Stimulated activated naive CD8-positive, alpha-beta T cell treated with anti-CD3 and anti-CD28 coated beads, Interleukin-15, amount 100 ng/mL, for 72 hours (primary cell): ENCODE measurements at places on chromosomes 4 and X.

- DNase-seq, result no peak
These were observed 12.8 kb upstream of the BOD1L1 start for GRCh38 chr4:13640149-13640940.

GRCh38 chr4:48193096-48193836, 59.2 kb upstream of the TXK start:
- DNase-seq, result no peak

DNA sequence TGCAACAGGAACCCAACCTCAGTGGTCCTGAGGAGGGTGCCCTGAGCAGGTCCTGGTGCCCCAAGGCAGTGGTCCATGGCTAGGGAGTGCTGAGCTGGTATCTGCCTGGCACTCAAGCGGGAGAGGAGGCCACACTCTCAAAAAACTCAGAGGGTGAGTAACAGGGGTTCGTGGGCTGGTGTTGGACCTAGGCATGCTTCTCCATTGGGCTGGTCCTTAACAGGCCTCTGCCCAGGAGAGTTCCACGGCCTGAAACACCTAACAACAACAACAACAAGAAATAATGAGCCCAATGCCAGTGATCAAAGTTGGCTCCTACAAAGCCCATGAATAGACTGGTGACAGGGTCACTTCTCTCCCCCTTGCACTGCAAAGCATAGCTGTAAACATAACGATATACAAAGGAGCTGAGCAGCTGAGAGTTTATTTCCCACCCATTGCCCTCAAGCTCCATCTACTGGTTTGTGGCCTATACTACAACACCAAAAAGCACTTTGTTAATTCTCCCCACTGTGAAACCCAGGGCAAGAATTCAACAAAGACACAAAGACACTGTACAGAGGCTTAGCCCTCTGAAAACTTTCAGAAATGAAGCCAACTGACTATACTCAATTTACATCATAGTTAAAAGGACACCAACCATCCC, 736.1 kb upstream of the ADGRL3 start:
- DNase-seq, result no peak

- no peak for DNase-seq
These were observed 43.8 kb downstream of the HPGDS start for GRCh38 chr4:94298725-94299252.

DNA sequence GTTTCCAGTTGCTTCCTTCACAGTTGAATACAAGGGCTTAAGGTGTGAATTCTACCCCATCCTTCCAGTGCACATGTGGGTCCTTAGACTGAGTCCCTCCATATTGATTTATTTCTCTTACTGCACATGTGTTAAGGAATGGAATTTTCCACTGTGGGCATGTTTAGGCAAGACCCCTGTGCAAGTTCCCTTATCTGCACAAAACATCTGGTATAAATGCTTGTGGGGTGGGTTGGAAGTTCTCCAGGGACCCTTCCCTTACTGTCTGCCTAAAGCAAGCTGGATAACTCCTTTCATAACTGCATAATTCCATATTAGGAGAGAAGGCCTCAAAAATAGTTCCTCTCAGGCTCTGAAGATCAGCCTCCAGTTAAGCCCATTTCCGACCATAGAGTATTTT, 570.9 kb downstream of the ADGRL3 start:
- no peak for DNase-seq

DNA sequence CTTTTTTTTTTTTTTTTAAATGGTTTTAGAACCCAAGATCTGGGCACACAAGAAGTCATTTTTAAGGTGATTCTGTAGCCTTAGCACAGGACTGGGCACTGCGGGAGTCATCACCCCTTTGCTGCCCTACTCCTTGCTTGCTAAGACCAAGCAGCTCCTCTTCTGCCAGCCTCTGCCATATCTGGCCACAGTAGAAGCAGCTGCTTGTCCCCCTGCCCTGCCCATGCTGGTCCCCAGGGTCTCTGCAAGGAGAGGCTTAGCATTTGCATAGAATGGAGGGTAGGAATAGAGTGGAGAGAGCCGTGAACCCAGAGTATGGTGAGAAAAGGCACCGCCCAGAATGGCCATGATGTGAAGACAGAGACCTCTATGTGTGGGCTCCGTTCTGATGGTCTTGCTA, 109.3 kb downstream of the ADRA2C start:
- DNase-seq, result no peak

DNA sequence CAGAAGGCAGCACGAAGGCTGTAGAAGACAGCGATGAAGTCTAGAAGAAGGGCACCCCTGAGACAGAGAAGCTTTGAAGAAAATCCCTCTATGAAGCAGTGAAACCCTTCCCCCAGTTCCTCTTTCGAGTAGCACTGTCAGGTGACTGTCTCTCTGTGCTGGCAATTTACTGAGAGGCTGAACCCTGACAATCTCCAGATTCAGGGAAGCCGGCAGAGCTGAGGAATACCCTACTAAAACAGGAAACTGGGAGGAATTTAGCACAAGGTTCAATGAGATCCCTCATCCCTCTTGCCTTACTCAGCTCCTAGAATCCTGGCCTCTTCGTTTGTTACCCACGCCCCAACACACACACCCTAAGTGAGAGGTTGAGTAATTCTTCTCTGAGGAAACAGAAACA, 239.7 kb upstream of the NOCT start:
- no peak for DNase-seq

- no peak for DNase-seq
These were observed 78.8 kb upstream of the GPR174 start for GRCh38 chrX:79065696-79066095.

- no peak for DNase-seq
These were observed 26.0 kb upstream of the NSUN7 start for GRCh38 chr4:40723728-40724127.

GRCh38 chrX:69552512-69552911, 48.4 kb downstream of the NALF2 start:
- no peak for DNase-seq

GRCh38 chr4:65880594-65880993, 210.3 kb upstream of the EPHA5 start:
- no peak for DNase-seq

DNA sequence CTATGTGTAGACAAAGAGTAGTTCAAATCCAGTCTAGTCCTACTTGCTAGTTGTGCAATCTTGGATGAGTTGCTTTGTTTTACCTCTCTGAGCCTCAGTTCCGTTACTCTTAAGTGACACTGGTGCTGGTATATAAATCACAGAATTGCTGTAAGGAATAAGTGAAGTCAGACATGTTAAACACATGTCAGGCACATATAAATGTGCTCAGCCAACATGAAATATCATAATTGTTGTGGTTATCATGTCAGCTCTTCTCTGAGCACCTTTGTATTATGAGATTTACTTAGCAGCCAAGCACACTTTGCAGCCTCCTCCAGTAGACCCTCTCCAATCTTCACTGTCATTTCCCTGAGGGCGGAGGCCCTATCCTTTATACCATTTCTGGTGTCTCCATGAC, 87.9 kb upstream of the PAK3 start:
- DNase-seq, result no peak

GRCh38 chr4:75180790-75181776, 248.2 kb downstream of the PARM1 start:
- no peak for DNase-seq

- DNase-seq, result no peak
These were observed 21.0 kb downstream of the MAOA start for GRCh38 chrX:43676971-43677572.

DNA sequence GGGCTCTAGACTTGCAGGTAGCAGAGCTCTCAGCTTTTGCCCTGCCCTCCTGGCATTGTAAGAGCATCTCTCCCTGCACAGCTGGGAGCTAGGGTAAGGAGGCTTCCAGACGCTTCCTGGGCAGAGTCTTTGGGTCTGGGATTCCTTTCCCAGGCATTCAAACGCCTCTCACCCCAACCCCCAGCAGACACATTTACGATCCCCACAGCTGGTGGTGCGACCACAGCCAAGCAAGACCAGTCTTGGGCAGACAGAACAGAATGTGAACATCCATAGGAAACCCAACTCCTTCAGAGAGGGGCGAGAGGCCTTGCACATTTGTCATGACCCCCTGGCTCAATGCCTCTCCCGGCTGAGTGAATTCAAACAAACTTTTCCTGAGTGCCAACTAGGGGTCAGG, 38.1 kb upstream of the CD99L2 start:
- no peak for DNase-seq

GRCh38 chrX:136896121-136896914, 15.8 kb upstream of the RBMX start:
- no peak for DNase-seq

DNA sequence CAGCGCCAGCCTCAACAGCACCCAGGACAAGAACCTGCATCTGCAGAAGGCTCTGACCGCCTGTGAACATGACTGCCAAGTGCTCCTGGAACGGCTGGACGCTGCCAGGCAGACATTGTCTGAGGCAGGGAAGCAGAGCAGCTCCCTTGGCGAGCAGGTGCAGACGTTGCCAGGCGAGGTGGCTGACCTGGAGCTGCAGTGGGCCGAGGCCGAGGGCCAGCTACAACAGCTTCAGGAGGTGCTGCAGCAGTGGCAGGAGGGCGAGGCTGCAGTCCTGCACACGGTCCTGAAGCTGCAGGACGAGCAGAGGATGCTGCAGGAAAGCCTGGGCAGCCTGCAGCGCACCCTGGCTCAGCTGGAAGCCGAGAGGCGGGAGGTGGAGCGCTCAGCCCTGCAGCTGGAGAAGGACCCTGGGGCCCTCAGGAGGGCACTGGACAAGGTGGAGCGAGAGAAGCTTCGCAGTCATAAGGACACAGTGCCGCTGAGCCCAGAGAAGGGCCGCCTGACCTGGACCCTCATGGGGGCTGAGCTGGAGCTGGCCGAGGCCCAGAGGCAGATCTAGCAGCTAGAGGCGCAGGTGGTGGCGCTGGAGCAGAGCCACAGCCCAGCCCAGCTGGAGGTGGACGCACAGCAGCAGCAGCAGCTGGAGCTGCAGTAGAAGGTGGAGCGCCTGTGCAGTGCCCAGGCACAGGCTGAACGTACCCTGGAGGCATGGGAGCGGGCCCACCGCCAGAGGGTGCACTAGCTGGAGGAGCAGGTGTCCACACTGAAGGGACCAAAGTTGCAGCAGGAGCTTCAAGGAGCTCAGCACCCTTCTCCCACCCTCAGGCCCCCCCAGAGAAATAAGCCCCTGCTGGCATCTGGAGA, 16.4 kb downstream of the SMIM10L2A start:
- DNase-seq, result no peak

GRCh38 chr4:114108869-114109268, 129.4 kb upstream of the ARSJ start:
- no peak for DNase-seq

DNA sequence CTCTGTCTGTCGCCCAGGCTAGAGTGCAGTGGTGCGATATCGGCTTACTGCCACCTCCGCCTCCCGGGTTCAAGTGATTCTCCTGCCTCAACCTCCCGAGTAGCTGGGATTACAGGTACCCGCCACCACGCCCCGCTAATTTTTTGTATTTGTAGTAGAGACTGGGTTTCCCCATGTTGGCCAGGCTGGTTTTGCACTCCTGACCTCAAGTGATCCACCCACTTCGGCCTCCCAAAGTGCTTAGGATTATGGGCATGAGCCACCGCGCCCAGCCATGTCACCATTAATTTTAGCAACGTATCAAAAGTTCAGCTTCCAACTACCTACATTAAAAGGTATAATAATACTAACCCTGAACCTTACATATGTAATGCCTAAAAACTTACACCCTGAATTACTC, 940 bp upstream of the UTP3 start:
- DNase-seq, result no peak

GRCh38 chr4:145935253-145936141, 3.1 kb downstream of the ZNF827 start:
- DNase-seq, result peak; percentile 15

- DNase-seq, result no peak
These were observed 5.9 kb downstream of the SMIM43 start for GRCh38 chr4:121758925-121759568.

GRCh38 chr4:138592796-138593195, 350.6 kb upstream of the SLC7A11 start:
- no peak for DNase-seq

- DNase-seq, result no peak
These were observed 297.2 kb downstream of the IQCM start for GRCh38 chr4:149518471-149518870.

GRCh38 chrX:41100819-41101218, 15.6 kb downstream of the USP9X start:
- DNase-seq, result no peak

- no peak for DNase-seq
These were observed 56.4 kb downstream of the SPOCK3 start for GRCh38 chr4:167177925-167178324.

DNA sequence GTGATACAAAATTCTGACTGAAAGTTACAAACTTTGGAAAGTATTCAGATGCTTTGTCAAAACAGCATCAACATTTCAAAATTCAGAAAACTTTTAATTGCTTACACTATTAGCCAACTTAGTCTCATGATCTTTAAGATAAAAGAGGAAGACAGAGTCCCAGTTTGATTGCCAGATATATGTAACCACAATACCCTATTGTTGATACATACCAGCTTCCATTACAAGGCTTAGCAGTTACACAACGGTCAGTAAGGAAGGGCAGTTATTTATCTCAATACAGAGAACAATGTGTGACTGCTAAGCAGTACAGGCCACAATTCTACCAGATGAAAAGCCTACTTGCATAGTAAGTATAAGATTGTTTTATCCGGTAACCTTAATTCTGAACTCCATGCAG, 138.4 kb downstream of the SPANXN3 start:
- no peak for DNase-seq

GRCh38 chr4:87584222-87584908, 24.0 kb upstream of the DSPP start:
- DNase-seq, result no peak

- DNase-seq, result no peak
These were observed 97.9 kb downstream of the MAB21L2 start for GRCh38 chr4:150679765-150680343.

GRCh38 chr4:176123710-176124407, 58.2 kb downstream of the WDR17 start:
- no peak for DNase-seq

GRCh38 chrX:15881381-15881897, 26.8 kb upstream of the AP1S2 start:
- DNase-seq, result no peak

DNA sequence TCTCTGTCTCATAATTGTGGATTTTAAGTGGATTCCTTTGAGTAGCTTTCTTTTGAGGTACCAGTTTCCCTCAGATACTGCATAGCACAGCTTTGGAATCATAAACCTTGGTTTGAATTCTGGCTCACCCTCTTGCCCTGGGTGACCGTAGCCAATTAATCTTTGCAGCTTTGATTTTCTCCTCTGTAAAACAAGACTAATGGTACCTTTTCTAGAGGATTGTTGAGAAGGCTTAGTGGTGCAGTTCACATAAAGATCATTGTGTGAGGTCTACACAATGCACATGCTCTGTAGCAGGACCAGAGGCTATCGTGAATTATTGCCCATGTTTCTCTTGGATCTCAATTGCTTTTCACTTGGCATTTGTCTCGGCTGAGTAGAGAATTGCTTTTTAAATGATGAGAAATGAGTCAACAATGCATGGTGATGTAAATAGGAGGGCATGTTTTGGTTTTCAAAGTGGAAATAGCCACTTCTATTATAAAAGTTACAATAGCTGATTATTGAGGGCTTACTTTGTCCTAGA, 47.9 kb downstream of the TMEM131L start:
- no peak for DNase-seq
